ENCODE measurements at places on chromosomes 4 and X.

GRCh38 chr4:153468587-153468986 lies 2.4 kb downstream of the TMEM131L start:
- DNase-seq = no peak

DNA sequence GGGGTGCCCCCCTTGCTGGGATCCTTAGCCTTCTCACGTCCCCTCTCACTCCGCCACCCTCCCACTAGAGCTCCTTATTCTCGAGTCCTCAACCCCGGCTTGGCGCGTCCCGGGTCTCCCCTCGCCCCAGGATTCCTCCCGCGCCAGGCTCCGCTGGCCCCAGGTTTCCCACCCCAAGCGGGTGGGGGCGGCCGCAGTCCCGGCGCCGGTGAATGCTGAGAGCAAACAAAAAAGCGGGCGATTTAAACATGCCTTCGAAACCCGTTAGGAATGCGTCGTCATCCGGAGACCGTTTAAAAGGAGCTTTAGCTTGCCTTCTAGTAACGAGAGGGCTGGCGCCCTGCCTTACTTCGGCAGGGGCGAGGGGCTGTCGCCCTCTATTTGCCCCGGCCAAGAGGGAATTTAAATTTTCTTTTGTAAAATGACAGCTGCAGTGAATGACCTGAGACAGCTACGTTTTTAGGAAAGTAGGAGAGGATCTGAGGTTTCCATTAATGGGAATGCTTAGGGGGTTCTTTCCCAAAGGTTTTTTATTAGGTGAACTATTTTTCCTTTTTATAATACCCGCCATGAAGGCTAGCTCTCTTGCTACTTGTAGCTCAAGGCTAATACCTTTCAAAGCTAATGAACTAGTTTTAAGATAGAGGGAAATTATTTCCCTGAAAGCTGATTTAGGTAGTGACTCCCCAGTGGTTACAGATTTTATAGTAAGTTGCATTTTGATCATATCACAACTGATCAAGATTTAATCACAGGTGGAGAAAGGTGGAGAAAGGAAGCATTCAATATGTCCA lies 3.1 kb downstream of the JADE1 start:
- DNase-seq = peak; percentile 40

DNA sequence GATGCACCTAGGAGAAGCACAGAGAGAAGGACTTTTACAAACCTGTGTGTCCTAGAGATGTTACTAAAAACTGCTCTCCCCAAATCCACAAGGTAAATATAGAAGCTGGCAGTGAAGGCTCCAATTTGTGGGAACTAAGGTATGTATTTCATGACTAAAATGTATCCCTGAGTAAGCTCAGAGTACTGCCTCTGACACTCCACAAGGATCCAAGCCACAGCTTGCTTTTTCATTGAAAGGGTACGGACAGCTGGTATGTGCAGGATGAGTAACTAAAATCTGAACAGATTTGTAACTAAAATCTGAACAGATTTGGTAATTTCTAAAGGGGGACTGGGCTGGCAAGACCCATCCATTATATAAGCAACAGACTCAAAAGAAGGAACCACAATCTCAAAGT lies 187.6 kb downstream of the DCLK2 start:
- no peak for DNase-seq

DNA sequence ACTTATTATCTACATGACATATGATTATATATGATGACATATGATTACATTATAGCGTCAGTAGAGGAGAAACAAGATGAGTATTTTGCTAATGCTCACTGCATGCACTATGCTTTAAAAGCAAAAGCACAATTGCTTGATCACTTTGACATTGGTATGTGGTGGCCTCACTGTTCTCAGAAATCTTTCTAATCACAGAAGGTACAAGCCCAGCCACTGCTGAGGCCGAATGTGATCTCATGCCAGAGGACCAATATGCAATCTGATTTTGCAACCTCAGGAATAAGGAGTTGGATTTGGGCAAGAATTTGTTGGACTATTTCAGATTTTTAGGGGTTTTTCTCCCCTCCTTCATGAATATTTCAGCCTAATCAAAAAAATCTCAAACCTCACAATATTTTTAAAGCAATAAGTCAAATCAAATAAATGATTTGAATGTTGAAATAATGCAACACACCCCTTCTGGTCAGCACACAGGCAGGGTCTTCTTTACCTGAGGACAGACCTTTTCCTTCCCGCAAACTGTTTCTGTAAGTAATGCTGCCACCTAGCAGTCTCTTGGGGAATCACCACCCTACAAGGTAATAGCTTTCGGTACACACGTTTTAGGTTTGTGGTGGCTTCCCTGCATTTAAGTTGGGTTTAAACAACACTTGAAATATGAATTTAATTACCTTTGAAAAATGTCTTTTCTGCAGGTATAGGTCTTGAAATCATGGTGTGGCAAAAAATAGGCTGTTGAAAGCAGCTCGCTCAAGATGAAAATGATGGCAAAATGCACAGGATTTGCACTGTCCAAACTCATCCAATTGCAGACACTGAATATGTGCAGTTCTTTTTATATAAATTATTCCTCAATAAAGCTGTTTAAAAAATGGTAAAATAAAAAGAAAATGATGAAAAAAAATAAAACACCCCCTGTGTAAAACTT lies 4.8 kb upstream of the CXCL13 start:
- peak; percentile 6 for DNase-seq
